ENCODE measurements at places on chromosomes 12 and 14.

- DNase-seq = no peak
These were observed 729 bp upstream of the M6PR start for GRCh38 chr12:8950221-8950527.

GRCh38 chr14:60095781-60096450 lies 4.2 kb downstream of the PCNX4 start:
- no peak for DNase-seq

GRCh38 chr14:59338761-59339160 lies 126.4 kb downstream of the GPR135 start:
- no peak for DNase-seq

DNA sequence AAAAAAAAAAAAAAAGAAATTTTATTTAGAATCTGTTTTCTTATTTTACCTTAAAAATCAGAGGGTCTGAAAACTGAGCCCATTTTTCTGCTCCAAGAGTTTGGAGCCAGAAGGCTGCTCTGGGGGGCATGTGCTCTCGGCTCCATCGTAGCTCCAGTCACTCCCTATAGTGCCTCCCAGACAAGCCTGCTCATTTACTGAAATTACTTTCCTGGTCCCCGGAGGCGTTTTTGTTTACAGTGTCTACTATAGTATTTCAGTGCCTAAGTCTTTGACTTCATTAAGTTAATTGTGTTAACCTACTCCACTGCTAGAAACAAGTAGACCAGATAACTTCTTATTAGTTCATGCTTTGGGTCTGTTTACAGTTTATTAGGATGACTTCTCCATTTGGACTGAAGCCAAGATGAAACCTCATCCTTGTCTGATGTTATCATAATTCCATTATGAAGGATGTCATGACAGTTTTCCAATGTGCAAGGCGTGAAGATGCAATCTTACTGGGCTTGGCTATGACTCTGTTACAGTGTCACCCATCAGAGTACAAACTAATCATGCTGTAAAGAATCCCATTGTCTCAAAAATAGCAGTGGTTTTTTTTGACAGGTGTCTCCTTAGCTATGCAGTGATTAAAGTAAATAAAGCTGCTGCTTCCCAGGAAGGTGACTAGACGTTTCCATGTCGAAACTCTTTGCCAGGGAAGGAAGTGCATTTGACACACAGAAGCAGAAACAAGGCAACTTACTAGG lies 182.3 kb downstream of the TMEM132C start:
- no peak for DNase-seq

- DNase-seq = no peak
These were observed 6.4 kb upstream of the CCDC60 start for GRCh38 chr12:119328111-119328510.

GRCh38 chr12:39736406-39736805 lies 116.8 kb upstream of the ABCD2 start:
- DNase-seq = no peak

GRCh38 chr12:38501991-38502390 lies 185.4 kb downstream of the ALG10B start:
- DNase-seq = no peak

- DNase-seq = no peak
These were observed 9.0 kb downstream of the TPH2 start for GRCh38 chr12:71947645-71948105.

DNA sequence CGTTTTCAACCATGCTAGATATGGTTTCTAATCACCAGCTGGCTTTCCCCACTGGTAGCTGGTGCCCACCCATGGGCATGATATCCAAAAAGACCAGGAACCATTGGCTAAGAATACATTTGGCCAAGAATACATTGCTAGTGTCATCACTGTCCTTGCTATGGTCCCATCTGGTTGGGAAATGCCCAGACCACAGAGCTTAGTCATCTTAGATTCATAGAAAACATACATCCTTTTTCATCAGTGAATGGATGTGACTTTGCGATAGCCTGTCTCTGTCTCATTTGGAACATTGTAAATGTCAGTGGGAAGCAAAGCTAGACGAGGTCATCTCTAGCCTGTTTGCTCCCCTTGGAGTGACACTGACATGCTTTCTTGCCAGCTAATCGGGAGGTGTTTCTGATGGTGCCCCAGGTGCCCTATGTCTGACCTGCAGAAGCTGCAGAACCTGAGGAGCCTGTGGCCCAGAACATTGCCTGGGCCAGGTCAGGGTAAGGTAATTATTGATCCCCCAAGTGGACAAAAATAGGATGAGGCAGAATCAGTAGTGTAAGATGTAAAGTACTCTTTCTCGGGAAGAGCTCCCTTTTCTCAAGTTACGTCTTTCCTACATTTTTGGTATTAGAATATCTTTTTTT lies 194.8 kb downstream of the SLC41A2 start:
- peak; percentile 28 for DNase-seq

- DNase-seq = peak; percentile 5
These were observed at the start of gene RGS6 for GRCh38 chr14:71932229-71932981. Gene RGS6 (plus strand): TSS chr14:71932429.

DNA sequence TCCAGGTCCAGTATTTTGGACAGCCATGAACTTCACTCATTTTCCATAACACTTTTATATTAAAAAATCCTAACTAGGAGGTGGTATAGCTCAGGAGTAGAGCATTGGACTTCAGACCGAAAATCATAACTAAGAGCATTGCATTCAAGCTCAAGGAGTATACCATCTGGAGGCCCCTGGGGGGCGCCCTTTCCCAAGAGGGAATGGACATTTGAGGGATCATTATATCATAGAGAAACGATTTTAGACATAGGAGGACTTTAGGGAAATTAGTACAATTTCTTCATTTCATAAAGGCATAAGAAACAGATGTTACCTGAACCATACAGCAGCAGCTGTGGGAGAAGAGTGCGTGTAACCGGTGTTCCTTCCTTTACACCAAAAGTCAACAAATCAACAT lies 5.2 kb upstream of the ATG14 start:
- no peak for DNase-seq

GRCh38 chr14:93232159-93232558 lies 25.1 kb downstream of the UBR7 start:
- no peak for DNase-seq

- no peak for DNase-seq
These were observed 199.3 kb upstream of the SLC16A7 start for GRCh38 chr12:59396519-59396918.

DNA sequence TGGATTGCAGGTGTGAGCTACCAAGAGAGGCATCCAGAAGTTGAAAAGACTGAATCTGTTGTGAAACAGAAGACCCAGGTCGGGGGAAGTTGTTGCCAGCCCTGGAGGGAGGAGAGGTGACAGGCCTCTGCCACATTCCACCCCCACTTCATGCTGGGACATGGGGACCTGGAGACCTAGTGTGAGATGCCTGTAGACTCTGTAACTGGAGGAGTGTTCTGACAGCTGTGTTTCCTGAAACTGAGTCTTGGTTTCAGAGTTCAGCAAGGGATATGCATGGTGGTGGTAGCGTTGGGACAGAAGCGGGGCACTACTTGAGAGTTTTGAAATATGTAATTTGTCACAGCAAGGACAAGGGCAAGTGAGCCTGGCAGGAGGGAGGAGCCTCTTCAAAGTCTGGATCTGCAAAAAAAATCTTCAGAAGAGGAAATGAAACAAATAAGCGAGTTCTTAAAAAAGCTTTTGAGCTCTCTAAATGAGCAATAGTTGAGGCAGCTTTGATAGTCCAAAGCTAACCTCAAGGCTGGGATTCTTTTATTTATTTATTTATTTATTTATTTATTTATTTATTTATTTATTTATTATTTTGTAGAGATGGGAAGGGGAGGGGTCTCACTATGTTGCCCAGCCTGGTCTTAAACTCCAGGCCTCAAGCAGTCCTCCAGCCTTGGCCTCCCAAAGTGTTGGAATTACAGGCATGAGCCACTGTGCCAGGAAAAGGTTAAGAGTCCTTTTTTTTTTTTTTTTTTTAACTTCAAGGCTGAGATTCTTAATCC lies 58.9 kb upstream of the EEA1 start:
- no peak for DNase-seq

- no peak for DNase-seq
These were observed 167.4 kb downstream of the TMTC3 start for GRCh38 chr12:88309546-88309945.

DNA sequence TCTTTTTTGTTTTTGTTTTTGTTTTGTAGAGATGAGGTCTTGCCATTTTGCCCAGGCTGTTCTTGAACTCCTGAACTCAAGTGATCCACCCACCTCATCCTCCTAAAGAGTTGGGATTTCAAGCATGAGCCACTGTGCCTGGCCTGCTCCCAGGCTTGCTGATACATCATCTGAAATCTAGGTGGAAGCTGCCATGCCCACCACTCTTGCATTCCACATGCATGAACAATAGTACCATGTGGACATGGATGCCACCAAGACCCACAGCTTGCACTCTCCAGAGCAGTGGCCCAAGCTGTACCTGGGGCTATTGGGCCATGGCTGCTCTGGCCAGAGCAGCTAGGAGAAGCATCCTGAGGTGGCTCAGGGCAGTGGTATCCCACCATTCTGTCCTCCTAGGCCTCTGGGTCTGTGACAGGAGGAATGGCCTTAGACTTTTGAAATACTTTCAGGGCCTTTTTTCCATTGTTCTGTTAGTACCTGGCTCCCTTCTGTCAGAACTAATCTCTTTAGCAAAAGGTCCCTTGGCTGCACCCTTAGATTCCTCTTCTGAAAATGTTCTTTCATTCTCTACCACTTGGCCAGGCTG lies 13.7 kb downstream of the FLVCR2 start:
- DNase-seq = no peak

GRCh38 chr12:26345471-26346003 lies 150.2 kb downstream of the SSPN start:
- DNase-seq = peak; percentile 4

GRCh38 chr12:124304314-124304790 lies 9.5 kb downstream of the RFLNA start:
- DNase-seq = no peak

DNA sequence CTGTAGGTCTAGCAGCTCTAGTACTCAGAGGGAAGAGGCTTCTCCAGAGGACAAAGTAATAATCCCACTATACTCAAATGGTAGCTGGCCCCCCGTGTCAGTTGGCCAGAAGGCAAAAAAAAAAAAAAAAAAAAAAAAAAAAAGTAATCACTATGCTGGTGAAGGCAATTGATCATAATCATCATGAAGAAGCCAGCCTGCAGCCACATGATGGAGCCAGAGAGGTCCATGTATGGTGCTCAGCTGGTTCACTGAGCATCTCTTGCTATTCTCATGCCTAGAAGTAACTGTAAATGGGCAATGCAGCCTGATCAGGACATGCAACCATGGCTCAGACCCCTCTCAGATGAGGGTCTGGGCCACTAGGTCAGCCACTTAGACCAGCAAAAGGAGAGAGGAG lies 378.8 kb downstream of the MED13L start:
- DNase-seq = no peak

GRCh38 chr12:76919383-76920171 lies 40.8 kb upstream of the CSRP2 start:
- DNase-seq = no peak

- no peak for DNase-seq
These were observed 109.6 kb downstream of the BCAT1 start for GRCh38 chr12:24839268-24839791.

DNA sequence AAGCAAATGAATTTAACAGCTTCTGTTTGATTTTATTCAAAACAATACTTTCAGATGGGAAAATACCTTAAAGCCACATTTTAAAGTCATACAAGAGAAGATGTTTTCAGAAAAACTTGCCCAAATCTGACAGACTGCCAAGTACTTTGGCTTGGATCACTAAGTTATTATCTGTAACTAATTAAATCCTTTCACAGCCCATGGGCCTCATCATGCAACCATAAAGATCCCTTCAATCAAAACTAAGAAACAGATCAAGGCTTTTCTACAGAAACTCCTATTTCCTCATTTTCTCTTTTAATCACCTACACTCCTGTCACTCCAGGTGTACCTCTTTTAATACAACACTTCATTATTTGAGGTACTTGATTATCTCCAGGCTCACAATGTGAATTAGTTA lies 28.1 kb downstream of the BLTP3B start:
- DNase-seq = no peak

GRCh38 chr14:68506021-68506644 lies 286.7 kb downstream of the ZFP36L1 start:
- DNase-seq = no peak

- DNase-seq = no peak
These were observed 44.4 kb downstream of the DDX51 start for GRCh38 chr12:132099739-132100138.

GRCh38 chr14:65412856-65413738 lies 567 bp downstream of the FUT8 start:
- peak; percentile 72 for DNase-seq

- DNase-seq = no peak
These were observed 973.3 kb downstream of the BCL11B start for GRCh38 chr14:98298481-98299244.

DNA sequence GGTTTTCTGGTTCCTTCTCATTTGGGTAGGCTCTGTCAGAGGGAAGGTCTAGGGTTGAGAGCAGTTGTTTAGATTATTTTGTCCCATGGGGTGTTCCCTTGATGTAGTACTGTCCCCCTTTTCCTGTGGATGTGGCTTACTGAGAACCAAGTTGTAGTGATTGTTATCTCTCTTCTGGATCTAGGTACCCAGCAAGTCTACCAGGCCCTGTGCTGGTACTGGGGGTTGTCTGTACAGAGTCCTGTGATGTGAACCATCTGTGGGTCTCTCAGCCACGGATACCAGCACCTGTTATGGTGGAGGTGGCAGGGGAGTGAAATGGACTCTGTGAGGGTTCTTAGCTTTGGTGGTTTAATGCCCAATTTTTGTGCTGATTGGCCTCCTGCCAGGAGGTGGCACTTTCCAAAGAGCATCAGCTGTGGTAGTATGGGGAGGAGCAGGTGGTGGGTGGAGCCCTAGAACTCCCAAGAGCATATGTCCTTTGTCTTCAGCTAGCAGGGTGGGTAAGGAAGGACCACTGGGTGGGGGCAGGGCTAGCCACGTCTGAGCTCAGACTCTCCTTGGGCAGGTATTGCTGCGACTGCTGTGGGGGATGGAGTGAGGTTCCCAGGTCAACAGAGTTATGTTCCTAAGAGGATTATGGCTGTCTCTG lies 179.3 kb upstream of the BTG1 start:
- no peak for DNase-seq

GRCh38 chr12:13900718-13901117 lies 80.7 kb downstream of the GRIN2B start:
- no peak for DNase-seq

- no peak for DNase-seq
These were observed 120.4 kb downstream of the ANO6 start for GRCh38 chr12:45336331-45336730.

DNA sequence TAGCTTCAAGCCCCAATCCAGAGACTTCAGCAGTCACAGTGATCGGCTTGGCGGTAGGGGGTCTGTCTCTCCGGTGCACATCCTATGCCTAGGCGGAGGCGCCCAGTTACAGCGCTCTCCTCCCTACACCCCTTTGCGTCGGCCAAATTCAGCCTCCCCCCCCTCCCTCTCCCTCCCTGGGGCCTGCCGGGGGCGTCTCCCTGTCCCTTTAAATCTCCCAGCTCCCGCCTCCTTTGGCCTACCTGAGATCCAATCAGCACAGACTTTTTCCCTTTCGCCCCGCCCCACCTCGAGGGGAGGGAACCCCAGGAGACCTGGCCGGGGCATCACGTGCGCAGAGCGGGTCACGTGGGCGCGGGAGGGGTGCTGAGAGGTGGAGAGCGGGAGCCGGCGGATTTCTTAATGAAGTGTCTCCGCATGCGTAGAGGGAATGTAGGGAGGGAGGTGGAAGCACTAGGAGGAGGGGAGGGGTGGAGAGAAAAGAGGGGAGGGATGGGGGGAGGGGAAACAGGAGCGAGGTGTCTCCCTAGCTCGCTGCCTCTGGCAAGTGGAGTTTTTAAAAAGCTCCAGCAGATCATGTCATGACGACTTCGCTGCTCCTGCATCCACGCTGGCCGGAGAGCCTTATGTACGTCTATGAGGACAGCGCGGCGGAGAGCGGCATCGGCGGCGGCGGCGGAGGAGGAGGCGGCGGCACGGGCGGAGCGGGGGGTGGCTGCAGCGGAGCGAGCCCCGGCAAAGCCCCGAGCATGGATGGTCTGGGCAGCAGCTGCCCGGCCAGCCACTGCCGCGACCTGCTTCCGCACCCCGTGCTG lies at the start of gene HOXC13:
Gene HOXC13 (plus strand): TSS at position 506 of the 815 bp plus-strand sequence. CDS start 76 bp downstream, at position 582.
- no peak for DNase-seq

All from GDM1 (cell line).